T-cell (primary cell): ENCODE measurements at places on chromosomes 12 and 14.
A peak's percentile ranks its signal among the peaks of the same experiment; 100 is the strongest.

DNA sequence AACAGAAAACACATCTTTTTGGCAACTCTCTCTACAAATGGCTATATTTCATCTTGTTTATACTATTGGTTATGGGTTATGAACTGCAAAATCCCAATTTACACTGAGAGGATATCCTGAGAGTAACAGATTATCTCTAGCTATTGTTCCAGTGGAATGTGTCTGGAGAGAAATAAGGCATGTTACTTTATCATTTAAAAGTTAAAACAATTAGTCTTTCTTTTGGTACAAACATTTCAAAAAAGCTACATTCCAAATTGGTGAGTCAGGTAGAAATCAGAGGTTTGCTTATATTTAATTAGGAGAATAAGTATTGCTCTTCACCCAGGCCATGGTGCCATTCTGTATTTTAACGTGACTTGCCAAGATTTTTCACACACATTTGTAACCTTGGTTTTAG, 411.6 kb downstream of the CCER1 start:
- DNase-seq = no peak

- DNase-seq = no peak
Measured at GRCh38 chr12:113057565-113058485, 1.3 kb downstream of the DTX1 start.

DNA sequence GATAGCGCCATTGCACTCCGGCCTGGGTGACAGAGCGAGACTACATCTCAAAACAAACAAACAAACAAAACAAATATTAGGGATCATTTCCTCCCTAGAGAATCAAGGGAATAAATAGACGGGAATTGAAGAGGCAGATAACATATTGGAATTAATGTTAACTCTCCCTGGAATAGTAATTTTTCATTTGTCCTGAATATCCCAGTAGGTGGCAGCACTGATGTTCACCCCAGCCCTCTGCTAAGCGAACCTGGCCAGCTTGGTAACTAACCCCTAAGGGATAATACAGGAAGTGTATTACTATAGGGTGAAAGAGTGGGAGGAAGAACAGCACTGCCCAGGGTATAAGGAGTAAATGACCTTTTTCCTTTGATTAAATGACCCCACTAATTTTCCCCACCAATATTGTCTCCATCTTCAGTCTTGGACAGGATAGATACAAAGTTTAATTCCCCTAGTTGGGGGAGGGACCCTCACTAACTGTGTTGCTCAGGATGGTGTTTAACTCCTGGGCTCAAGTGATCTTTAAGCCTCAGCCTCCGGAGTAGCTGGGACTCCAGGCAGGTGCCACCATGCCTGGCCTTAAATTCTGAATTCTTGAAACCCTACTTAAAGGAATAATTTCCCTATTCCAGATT, 40.5 kb downstream of the SLC2A14 start:
- DNase-seq = no peak

DNA sequence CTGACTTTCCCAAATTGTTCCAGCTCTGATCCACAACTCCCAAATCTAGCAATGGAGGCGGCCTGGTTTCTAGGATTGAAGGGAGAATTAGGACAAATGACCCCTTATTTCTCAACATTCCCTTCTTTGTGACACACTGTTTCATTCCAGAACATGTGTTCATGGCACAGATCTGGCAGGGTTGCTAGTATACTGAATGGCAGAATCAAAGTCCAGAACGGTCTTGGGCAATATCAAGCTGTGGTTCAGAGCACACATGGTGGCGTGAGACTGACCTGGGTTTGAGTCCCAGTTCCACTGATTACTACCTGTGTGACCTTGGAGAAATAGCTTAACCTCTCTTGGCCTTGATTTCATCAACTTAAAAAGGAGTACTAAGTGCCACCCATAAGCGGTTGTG, 152.5 kb downstream of the SAMD4A start:
- no peak for DNase-seq

GRCh38 chr14:49957089-49957852, 64.4 kb downstream of the ARF6 start:
- no peak for DNase-seq

GRCh38 chr12:66620688-66621087, 58.2 kb downstream of the GRIP1 start:
- DNase-seq = no peak

DNA sequence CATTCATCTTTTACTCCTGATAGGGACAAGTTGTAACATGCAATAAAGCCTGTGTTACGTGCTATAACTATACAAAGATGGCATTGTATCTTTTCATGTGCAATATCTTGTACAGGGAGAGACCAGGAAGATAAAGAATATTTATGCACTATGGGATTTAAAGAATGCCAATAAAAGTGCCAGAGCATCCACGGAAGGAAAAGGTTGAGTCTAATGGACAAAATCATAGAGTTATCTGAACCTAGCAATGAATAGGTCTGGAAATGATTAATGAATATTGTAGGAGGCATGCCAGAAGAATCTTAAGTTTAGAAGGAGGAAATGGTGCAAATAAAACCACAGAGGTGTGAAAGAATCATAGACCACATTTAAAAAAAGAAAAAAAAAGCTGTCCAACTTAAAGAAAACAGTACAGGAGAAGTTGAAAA, 263.9 kb downstream of the KCNC2 start:
- DNase-seq = no peak

DNA sequence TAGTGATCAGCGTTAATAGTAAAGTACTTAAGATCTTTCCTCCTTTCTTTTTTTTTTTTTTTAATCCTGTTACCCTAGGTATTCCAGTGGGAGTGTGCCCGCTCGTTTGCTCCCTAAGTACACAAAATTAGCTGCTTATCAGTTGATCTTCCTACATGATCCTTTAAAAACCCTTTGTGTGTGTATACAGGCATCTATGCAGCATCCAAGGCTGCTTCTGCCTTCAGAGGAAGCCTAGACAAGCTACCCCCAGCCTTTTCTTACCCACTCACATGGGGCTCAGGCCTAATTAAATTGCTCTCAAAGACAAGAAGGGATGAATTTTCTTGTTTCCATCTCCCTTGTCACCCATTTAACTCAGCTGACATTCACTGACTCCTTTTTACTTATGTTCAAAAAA, 343.4 kb upstream of the LMO3 start:
- no peak for DNase-seq

DNA sequence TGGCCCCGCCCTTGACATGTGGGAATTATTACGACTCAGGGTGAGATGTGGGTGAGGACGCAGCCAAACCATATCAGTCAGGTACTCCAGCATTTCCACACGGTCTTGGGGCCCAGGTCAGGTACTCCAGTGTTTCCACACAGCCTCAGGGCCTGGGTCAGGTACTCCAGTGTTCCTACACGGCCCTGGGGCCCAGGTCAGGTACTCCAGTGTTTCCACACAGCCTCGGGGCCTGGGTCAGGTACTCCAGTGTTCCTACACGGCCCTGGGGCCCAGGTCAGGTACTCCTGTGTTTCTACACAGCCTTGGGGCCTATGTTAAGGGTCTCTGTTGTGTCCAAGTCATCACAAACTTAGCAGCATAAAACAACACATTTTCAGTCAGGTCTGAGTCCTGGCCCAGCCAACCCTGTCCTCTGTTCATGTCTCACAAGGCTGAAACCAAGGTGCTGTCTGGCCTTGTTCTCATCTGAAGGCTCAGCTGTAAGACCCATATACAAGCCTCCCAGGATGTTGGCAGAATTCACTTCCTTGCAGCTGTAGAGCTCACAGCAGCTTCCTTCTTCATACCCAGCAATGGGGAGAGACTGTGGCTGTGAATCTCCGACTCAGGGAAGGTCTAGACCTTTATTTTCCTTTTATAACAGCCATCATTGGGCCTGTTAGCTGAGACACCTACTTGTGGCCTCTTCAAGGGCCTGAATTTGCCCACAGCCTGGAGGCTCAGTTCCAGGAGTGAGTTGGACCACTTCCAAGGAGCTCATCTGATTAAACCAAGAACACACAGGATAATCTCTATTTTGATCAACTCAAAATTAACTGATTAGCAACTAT, 107.6 kb upstream of the SFSWAP start:
- no peak for DNase-seq

DNA sequence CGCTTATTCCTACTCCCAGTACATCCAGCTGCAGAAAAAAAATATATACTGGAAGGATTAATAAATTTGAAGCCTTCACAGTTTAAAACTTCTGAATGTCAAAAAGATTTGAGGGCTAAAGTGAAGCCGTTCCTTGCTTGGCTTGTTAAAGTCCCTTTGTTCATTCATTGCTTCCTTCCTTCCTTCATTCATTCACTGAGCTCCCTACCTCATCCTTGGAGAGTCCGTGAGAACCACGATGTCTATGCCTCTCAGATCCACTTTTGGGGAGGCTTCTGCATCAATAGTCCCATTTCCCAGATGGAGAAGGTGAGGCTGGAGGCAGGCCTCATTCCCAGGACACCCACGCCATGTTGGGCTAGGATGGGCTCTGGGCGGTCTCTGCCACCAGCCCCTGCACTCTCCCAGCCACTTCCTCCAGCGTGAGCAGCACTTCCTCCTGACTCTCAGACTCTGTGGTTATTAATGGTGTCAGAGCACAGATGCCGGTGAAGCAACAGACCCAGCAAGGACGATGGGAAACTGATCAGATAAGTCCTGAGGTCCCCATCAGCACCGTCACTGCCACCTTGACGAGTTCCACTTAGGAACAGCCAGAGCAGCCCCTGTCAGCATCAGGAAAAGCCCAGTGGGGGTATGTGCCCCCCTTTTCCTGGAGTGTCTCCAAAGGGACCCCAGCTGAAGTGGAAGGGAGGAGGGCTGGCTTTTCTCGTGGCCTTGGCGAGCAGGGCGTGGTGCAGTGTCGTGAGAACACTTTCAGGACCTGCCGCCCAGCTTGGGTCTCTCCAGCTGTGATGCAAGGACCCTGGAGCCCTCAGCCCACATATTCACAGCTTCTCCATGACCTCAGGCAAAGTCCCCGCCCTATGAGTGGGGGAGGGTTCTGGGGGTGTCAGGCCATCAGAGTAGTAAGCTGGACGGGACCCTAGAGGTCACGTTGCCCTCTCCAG, 21.2 kb downstream of the ASB2 start:
- peak; percentile 46 for DNase-seq

- DNase-seq = no peak
Measured at GRCh38 chr14:89386212-89386886, 30.7 kb downstream of the FOXN3 start.
